ENCODE measurements at places on chromosomes 7 and 10. TPM values are rescaled to one million over a fixed set of nuclear protein-coding genes. Genes with fewer than 3 reads are reported as not detected.

AASS gene
- total RNA-seq, result 48.5 TPM

SYT15 gene
- 0.59 TPM for total RNA-seq

CDC14C gene
- total RNA-seq, result not detected

MRLN gene
- total RNA-seq, result not detected

CHRM2 gene
- 6.2 TPM for total RNA-seq

All from smooth muscle cell of the umbilical artery (primary cell).